Heart left ventricle (tissue), 16 donors: ENCODE measurements at places on chromosomes 4 and X. TPM values are rescaled to one million over a fixed set of nuclear protein-coding genes. Genes with fewer than 3 reads are reported as not detected.
A peak's percentile ranks its signal among the peaks of the same experiment; 100 is the strongest.

DNA sequence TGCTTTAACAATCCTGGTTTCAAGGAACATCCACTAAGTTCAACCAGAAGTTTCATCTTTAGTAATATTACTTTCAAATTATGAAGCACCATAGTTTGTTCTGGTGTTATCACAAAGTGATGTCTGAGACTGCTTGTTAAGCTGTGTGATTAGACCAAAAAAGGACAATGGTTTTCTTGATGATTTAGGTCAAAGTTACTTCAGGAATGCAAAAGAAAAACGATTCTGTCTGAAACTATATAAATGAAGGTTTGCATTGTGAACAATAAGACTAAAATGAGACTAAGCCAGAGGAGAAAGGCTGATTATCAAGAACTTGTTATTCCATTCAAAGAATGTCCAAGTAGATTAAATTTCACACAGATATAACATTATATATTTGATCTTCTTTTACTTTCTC, 122.4 kb upstream of the ETNPPL start:
- no peak overlapping the region for H3K27ac ChIP-seq
- H3K36me3 ChIP-seq = no peaks in the 10 kb centered on the region
- no peak for DNase-seq
- no peak overlapping the region for H3K4me3 ChIP-seq

The ATP2B3 gene
- not detected for total RNA-seq

- H3K27ac ChIP-seq = no peak overlapping the region
- no peaks in the 10 kb centered on the region for H3K4me1 ChIP-seq
- H3K27me3 ChIP-seq = no peaks in the 10 kb centered on the region
- DNase-seq = no peak
These were observed 67.2 kb downstream of the TMPRSS11F start for GRCh38 chr4:68062501-68062900.

DNA sequence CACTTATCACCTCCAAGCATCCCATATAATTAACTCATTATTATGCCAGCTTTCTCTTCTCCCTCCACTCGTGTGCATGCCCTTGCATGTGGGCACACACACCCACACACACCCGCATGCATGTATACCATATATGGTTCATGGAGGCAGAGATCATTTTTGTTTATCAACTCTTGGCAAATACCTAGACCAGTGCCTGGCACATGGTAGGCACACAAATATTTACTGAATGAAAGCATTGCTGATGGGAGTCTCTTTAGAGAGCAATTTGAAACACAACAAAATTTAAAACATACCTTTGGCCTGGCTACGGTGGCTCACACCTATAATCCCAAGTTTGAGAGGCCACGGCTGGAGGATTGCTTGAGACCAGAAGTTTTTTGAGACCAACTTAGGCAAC, 51.1 kb upstream of the SLC10A4 start:
- no peak for DNase-seq
- no peak overlapping the region for H3K27ac ChIP-seq
- H3K4me1 ChIP-seq = peaks cover 4% of the 10 kb centered on the region

DNA sequence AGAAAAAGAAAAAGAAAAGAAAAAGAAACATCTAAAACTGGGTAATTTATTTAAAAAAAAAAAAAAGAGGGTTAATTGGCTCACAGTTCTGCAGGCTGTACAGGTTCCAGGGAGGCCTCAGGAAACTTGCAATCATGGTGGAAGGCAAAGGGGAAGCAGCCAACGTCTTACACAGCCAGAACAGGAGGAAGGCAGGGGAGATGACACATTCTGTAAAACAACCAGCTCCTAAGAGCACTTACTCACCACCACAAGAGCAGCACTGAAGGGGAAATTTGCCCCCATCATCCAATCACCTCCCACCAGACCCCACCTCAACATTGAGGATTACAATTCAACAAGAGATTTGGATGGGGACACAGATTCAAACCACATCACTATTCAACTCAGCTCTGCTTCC, 36.8 kb upstream of the TMEM184C start:
- H3K27me3 ChIP-seq = no peaks in the 10 kb centered on the region
- H3K4me1 ChIP-seq = no peaks in the 10 kb centered on the region
- no peak overlapping the region for H3K4me3 ChIP-seq

The TDO2 gene
- not detected for total RNA-seq

DNA sequence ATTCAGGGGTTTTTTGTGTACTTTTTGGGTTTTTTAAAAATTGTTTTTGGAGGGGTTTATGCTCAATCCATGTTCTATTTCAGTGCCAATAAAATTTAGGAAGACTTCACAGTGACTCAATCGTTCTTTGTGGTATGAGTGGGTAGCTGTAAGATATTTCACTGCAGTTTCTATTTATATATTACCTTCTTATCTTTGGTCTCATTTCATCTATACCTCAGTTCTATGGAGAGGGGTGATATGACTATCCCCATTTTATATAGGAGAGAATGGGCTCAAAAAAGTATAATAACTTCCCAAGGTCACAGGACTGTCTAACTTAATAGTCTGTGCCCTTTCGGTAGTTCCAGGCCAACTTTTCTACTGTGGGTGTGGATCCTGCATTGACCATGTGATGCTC, 74.4 kb downstream of the MSN start:
- no peak overlapping the region for H3K4me3 ChIP-seq
- DNase-seq = no peak
- H3K27me3 ChIP-seq = no peaks in the 10 kb centered on the region

- DNase-seq = no peak
- no peak overlapping the region for H3K27ac ChIP-seq
- H3K36me3 ChIP-seq = peaks cover 74% of the 10 kb centered on the region
- no peak overlapping the region for H3K4me3 ChIP-seq
- no peaks in the 10 kb centered on the region for H3K4me1 ChIP-seq
- no peaks in the 10 kb centered on the region for H3K27me3 ChIP-seq
These were observed 37.7 kb downstream of the CLDN2 start for GRCh38 chrX:106957856-106958255.

DNA sequence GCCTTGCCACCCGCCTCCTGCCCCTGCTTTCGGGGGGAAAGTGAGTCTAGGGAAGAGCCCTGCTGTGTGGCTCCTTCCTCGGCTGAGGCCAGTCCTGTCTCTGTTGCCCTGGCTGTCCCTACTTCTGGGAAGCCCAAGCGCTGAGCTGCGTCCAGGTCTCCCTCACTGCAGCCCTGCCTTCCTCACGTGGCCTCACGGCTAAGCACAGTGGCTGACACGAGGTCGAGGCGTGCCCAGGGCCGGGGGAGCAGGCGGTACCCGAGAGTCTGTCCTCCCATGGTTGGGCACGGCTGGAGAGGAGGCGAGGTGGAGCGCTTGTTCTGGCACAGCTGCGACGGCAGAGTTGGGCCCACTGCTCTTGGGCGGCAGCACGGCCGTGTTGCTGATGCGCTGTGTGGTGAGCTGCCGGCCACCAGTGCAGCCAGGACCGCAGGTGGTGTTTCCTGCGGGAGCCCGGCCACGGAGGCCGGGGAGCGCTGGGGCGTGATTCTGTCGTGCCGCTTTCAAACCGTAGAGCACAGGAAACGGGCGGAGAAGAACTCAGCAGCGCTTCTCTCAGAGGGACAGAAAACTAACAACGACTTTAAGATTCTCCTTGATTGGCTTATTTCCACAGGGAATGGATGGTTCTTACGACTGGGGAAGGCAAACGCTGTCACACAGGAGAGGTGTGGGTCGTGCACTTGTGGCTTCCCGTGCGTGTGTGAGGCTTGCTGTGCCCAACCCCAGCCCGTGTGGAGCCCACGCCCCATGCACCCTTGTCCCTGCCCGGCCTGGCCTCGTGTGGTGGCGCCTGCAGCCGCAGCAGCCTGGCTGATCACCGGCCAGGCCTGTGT, 21.3 kb downstream of the MAEA start:
- H3K36me3 ChIP-seq = peaks cover 40% of the 10 kb centered on the region
- H3K4me3 ChIP-seq = no peak overlapping the region
- DNase-seq = no peak
- H3K4me1 ChIP-seq = peaks cover 32% of the 10 kb centered on the region
- H3K27me3 ChIP-seq = no peaks in the 10 kb centered on the region
- no peak overlapping the region for H3K27ac ChIP-seq

GRCh38 chr4:40461879-40462278, 126.7 kb downstream of the CHRNA9 start:
- H3K4me1 ChIP-seq = no peaks in the 10 kb centered on the region
- H3K4me3 ChIP-seq = no peak overlapping the region
- no peaks in the 10 kb centered on the region for H3K36me3 ChIP-seq
- no peak overlapping the region for H3K27ac ChIP-seq

- H3K4me1 ChIP-seq = peaks cover 16% of the 10 kb centered on the region
- DNase-seq = no peak
- peaks cover 16% of the 10 kb centered on the region for H3K36me3 ChIP-seq
- H3K4me3 ChIP-seq = no peak overlapping the region
- H3K27ac ChIP-seq = no peak overlapping the region
These were observed 58.3 kb downstream of the GPRIN3 start for GRCh38 chr4:89249313-89249712.

The DSPP gene
- not detected for total RNA-seq

DNA sequence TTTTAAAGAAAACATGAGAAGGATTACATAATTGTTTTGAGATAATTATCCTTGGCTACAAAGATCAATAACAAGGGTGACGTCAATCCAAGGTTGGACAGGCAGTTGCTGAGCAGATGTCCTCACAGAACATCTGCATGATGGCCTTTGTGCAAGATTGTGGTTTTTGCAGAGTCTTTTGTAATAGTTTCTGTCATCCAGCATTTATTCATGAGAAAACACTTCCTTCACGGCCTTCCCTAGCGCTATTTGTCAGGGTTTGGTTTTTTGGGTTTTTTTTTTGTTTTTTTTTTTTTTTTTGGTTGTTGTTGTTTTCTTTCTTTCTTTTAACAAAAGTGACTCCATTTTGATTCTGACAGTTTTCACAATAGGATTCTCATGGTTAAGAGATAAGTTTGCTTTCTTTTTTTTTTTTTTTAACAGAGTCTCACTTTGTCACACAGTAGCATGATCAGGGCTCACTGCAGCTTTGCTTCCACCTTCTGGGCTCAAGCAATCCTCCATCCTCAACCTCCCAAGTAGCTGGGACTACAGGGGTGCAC, 31.5 kb upstream of the ELF2 start:
- DNase-seq = no peak
- peak overlapping the region; percentile 57 for H3K27ac ChIP-seq
- no peaks in the 10 kb centered on the region for H3K27me3 ChIP-seq
- no peaks in the 10 kb centered on the region for H3K36me3 ChIP-seq
- no peaks in the 10 kb centered on the region for H3K4me1 ChIP-seq
- no peak overlapping the region for H3K4me3 ChIP-seq

DNA sequence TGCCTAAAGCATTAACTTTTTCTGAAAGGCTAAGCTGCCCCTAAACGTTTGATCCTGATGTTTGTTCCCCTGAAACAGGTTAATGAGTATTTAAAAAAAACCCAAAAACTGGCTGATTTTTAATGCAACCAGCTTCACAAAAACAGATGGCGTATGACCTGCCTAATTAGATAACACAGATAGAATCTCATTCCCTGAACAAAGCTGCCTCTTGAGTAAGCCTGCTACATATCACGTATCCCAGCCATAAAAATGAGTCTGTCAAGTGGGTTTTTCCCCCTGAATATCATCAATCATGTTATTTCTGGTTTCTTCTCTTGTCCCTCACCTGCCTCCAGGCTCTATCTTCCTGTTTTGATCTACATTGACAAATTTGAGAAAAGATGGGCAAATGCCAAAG, 154.2 kb upstream of the FAM9B start:
- no peaks in the 10 kb centered on the region for H3K4me1 ChIP-seq
- H3K36me3 ChIP-seq = no peaks in the 10 kb centered on the region
- H3K27ac ChIP-seq = no peak overlapping the region
- H3K27me3 ChIP-seq = no peaks in the 10 kb centered on the region
- no peak overlapping the region for H3K4me3 ChIP-seq

DNA sequence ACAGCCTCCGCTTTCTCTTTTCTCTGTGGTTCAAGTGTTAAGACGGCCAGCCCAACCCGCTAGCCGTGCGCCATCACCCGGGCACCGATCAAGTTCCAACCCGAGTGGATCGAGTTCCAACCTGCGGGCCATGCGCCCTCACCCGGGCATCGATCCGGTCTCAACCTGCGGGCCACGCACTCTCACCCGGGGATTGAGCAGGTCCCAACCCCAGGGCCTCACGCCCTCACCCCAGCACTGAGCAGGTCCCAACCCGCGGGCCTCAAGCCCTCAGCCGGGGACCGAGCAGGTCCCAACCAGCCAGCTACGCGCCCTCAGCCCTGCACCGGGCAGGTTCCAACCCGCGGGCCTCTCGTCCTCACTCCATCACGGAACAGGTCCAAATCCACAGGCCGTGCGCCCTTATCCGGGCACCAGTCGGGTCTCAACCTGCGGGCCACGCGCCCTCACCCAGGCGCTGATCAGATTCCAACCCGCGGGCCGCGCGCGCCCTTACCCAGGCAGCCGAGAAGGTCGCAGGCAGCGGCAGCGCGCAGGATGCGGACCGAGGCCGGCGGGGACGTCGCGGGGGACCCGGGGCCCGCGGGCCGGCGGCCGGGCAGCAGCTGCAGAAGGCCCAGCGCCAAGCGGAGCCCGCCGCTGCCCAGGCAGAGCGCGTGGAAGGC, 443 bp downstream of the GPR143 start:
- DNase-seq = no peak
- H3K4me1 ChIP-seq = peaks cover 5% of the 10 kb centered on the region

The SLC25A43 gene
- total RNA-seq = 2.8 TPM

The SPANXN4 gene
- not detected for total RNA-seq
